ENCODE measurements at places on chromosomes 12 and 14.

- DNase-seq = no peak
Measured at GRCh38 chr12:1102115-1102514, 111.1 kb downstream of the ERC1 start.

- DNase-seq = no peak
Measured at GRCh38 chr12:104154286-104154685, 16.3 kb upstream of the NFYB start.

GRCh38 chr14:92701826-92702225 is 46.6 kb downstream of the LGMN start:
- no peak for DNase-seq

DNA sequence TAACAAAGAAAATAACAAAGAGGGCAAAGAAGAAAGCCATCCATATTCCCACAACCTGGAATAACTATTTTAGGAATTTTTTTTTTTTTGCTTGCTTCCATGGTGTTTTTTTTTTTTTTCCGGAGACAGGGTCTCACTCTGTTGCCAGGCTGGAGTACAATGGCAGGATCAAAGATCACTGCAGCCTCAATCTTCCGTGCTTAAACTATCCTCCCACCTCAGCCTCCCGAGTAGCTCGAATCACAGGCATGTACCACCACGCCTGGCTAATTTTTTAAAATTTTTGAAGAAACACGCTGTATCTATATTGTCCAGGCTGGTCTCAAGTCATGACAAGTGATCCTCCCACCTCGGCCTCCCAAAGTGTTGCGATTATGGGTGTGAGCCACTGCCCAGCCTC is 20.2 kb upstream of the ARID4A start:
- DNase-seq = no peak

DNA sequence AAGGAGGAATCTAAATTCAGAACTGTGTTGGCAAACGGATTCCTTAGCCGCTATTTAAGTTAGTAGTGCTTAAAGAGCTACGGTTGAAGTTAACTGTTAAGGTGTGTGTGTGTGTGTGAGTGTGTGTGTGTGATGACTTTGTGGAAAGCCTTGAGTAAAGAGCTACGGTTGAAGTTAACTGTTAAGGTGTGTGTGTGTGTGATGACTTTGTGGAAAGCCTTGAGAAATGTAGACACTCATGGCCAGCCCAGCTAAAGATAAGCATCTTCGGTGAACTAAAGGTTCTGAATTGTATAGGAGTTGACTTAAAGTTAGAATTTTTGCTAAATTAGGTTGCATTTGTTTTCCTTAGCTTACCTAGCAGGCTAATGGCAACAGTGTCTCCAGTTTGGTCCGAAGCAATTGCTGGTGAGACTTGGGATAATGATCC is 1.4 kb downstream of the KTN1 start:
- DNase-seq = no peak

GRCh38 chr14:76186308-76187027 is 34.7 kb downstream of the GPATCH2L start:
- DNase-seq = no peak

DNA sequence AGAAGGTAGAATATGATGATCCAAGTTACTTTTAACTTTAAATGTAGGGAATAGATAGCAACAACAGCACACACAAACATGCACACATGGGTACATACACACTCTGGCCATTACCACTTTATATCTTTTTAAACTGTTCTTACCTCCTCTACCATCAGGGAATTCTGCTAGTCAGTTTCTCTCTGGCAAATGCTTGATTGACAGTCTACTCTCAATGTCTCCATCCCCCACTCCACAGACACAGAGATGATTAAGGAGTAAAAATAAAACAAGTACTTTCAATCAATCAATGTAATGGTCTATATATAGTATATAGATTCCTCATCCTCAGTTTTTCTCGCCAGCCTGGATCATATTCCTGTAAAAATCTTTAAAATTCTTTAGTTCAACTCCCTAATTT is 16.1 kb upstream of the STRN3 start:
- DNase-seq = no peak

GRCh38 chr14:104137297-104138097 is 890 bp upstream of the KIF26A start:
- DNase-seq = peak; percentile 29

DNA sequence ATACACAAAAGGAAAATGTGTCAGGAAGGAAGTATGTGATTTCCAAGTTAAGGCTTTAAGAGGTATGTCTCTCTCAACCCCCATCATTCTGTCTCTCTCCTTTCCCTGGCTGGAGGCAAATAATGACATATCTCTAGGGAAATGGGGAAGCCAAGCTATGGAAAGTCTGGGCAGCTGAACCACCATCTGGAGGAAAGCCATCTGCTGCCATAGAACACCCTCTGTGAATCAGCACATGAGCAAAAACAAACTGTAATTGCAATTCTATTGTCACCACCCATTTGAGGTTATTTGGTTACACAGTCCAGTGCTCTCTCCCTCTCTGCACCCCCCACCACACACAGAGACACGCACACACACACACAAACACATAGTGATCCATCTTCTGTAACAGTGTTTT is 766.2 kb downstream of the FLRT2 start:
- DNase-seq = no peak

- no peak for DNase-seq
Measured at GRCh38 chr12:88225776-88226175, 83.7 kb downstream of the TMTC3 start.

- no peak for DNase-seq
Measured at GRCh38 chr14:68884031-68885030, 91.5 kb upstream of the ZFP36L1 start.

GRCh38 chr12:75177997-75178396 is 31.6 kb downstream of the KCNC2 start:
- DNase-seq = no peak

- DNase-seq = no peak
Measured at GRCh38 chr12:1862973-1863372, 42.6 kb downstream of the LRTM2 start.

DNA sequence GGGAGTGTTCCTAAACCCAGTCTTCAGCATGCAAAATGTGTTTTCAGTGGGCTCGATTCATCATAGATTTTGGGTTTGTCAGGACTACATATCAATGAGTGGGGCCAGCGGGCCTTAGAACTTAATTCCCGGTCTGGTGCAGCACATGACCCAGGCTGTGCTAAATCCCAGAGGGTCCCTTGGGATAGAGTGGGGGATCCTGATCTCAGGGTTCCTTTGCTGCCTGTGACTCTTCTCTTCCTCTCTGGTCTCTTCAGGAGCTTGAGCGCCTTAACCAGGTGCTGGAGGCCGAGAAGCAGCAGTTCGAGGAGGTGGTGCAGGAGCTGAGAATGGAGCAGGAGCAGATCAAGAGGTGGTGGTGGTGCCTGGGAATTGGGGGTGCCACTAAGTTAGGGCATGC is 37.5 kb downstream of the PLEKHD1 start:
- DNase-seq = no peak
